ENCODE measurements at places on chromosomes 1 and 21.
A peak's percentile ranks its signal among the peaks of the same experiment; 100 is the strongest.

DNA sequence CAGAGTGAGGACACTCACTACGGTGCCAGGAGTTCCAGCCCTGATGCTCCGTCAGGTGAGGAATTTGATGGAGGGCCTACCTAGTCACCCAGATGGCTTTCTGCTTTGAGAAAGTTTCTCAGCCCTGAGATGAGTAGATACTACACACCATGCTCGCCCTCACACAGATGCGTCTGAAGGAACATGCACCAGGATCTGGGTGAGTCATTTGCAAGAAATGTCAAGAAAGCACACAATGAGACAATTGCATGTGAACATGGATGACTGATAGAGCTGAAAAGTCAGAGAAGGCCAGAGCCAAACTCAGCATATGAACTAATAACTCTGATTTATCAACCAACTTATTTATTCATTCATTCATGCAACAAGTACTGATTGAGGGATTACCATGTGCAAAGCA, 483.9 kb downstream of the OMA1 start:
- no peak for DNase-seq

DNA sequence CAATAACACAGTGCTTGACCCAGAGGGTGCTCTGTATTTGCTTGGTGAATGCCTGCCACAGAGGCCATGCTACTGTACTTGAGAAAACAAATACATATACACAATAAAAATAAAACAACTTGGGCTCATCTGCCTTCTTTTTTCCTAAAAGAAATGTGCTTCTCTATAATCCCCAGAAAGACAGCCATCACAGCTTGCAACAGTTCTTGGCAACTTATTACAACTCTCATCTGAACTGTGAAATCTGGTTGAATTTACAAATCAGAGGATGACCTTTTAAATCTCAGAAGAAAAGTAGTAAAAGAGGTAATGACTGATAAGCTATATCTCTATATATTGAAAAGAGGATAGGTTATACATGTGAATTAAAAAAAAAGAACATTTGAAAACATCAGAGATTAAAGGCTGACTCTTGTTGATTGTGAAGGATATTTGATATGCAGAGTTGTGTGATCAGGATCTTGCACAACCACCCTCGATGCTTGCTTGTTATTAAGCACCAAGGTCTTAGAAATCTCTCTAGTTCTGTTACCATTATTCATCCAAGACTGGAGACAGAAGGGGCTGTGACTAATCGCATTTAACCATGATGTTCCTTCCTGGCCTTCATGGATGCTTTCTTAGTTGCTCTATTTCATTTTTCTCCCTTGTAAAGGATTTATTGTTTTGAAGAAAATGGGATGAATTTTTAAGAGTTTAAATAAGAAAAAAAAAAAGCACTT, 213.4 kb downstream of the APP start:
- DNase-seq, result no peak

GRCh38 chr1:1873186-1873585, 17.7 kb downstream of the GNB1 start:
- no peak for DNase-seq

DNA sequence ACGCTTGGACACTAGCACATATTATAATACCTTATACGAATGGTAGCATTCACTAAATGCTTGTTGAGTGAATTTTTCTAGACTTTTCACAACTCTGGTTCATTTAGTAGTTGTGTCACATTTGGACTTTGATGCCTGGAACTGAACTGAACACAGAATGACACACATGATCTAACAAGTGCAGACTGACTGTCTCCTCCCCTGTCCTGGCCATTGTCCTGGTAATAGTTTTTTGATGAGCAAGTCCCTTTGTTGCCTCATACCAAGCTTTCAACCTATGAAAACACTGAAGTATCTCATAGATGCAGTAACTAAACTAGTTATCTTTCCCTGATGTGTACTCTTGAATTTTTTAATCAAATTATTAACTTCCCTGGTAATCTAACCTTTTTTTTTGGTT, 66.4 kb downstream of the LRRC8D start:
- no peak for DNase-seq

DNA sequence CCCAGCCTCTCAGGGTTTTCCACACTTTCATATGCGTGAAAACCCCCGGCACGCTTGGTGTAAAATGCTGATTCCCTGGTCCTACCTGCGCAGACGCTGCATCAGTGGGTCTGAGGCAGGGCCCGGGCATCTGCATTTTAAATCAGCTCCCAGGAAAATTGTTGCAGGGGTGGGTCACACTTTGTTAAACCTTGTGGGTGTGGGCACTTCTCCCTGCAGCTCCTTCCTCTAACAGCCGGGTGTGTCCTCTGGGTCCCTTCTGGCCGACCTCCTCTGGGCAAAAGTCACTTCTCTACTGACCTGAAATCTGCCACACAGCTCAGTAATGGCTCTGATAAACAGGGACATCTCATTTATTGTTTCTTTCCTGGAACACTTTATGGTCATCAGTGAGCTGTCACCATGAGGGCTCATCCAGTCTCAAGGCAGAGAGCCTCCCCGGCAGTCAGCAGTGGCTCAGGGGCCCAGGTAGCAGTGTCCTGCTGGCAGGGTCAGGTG, 52.8 kb upstream of the TMPRSS2 start:
- DNase-seq, result no peak

DNA sequence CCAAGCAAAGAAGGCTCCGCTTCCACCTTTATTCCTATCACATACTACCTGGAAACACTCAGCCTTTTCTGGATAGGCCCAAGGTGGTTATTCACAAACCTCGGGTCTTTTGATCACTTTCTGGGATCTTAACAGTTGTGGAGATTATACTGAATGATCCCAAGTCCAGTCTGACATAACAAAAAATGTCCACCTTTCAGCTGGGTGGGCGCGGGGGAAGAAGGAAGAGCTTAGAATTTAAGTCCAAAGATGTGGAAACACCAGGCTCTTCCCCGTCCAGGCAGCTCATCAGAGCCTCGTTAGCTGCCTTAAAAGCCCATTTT, 338 bp upstream of the C1orf53 start:
- no peak for DNase-seq

GRCh38 chr21:33899199-33899598, 16.4 kb downstream of the ATP5PO start:
- no peak for DNase-seq

DNA sequence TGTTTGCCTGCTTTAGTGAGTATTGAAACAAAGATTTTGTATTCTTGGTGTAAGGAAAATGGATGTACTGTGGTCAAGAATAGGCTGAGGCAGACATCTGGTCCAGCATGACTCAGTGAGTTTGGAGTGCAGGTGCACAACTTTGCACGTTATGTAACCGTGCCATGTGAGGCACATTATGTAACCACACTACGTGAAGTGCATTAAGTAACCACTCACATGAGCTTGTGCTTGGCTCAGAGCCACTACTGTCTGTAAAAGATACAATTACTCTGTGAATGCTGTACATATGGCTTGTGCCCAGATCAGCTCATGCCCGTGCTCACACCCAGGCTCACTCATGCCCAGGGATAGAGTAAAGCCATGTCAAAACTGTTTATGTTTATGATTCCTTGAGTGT, 216.8 kb downstream of the CTH start:
- no peak for DNase-seq

- no peak for DNase-seq
Observed at GRCh38 chr1:169318536-169319244, 48.9 kb downstream of the NME7 start.

GRCh38 chr1:167599957-167600581, 30.0 kb upstream of the RCSD1 start:
- DNase-seq, result no peak

DNA sequence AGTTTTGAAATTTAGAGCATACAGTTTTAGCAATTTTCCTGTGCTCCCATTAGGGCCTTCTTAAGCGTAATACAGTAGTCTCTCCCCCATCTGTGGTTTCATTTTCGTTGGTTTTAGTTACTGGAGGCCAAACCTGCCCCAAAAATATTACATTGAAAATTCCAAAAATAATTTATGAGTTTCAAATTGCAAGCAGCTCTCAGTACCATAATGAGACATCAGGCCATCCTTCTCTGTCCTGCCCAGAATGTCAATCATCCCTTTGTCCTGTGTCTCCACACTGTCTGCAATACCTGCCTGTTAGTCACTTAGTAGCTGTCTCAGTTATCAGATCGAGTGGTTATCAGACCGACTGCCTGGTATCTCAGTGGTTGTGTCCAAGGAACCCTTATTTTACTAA, 45.4 kb downstream of the ADSS2 start:
- no peak for DNase-seq

- no peak for DNase-seq
Observed at GRCh38 chr1:56585985-56586384, 6.6 kb upstream of the PLPP3 start.

- DNase-seq, result no peak
Observed at GRCh38 chr1:206422525-206422924, 47.8 kb upstream of the IKBKE start.

- DNase-seq, result no peak
Observed at GRCh38 chr1:224113545-224113917, 380 bp upstream of the FBXO28 start.

- DNase-seq, result peak; percentile 20
Observed at GRCh38 chr1:231603598-231604275, 22.9 kb upstream of the DISC1 start.

GRCh38 chr1:212107481-212107880, 71.9 kb downstream of the DTL start:
- DNase-seq, result no peak

GRCh38 chr1:12275370-12275769, 45.5 kb downstream of the VPS13D start:
- no peak for DNase-seq

DNA sequence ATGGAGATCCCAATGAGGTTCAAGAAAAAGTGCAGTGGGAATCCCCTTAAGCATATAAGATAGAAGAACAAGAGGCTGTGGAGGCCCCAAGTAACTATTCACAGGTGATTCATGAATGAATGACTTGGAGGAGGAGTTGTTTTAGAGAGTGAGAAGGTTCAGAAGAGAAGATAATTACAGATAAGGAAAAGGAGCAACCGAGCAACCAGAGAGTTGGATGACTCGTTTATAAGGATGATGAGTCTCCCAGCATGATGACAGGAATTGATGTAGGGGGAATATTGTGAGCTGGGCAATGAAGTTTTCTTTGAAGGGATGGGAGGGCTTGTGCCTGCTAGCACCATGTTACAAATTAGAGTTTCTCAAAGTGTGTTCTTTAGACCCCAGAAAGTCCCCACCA, 9.8 kb downstream of the C8A start:
- DNase-seq, result no peak

- DNase-seq, result no peak
Observed at GRCh38 chr1:208781391-208782045, 537.3 kb upstream of the PLXNA2 start.

DNA sequence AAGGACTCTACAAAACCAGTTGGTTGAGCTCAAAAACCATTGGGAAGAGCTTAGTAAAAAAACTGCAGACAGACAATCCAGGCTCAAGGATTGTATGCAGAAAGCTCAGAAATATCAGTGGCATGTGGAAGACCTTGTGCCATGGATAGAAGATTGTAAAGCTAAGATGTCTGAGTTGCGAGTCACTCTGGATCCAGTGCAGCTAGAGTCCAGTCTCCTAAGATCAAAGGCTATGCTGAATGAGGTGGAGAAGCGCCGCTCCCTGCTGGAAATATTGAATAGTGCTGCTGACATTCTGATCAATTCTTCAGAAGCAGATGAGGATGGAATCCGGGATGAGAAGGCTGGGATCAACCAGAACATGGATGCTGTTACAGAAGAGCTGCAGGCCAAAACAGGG, 104.0 kb upstream of the BMP8A start:
- no peak for DNase-seq

GRCh38 chr21:46556802-46557201, 48.1 kb downstream of the S100B start:
- DNase-seq, result no peak

GRCh38 chr1:213171711-213172110, 120.7 kb downstream of the RPS6KC1 start:
- no peak for DNase-seq

- no peak for DNase-seq
Observed at GRCh38 chr1:118688891-118689290, 299.3 kb downstream of the TBX15 start.

DNA sequence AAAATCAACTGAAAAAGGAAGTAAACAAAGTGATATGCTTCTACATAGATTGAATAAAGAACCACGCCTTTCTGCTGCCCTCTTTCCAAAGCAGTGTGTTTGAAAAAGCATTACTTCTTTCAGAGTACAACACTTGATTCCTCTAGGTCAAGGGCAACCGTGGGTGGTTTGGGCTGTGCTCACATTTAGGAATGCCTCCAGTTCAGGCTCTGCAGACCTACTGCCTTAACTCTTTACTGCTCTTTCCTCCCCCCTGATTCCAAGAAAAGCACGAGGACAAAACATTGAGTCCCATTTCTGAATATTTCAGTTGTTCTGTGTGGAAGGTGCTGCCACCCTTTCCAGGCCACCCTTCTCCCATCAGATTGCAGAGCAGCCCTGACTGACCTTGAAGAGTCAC, 45.2 kb downstream of the ADAMTS1 start:
- no peak for DNase-seq

GRCh38 chr21:27062443-27062842, 95.6 kb upstream of the ADAMTS5 start:
- DNase-seq, result no peak

- no peak for DNase-seq
Observed at GRCh38 chr1:240404286-240404685, 207.7 kb downstream of the GREM2 start.

GRCh38 chr1:229156872-229157271, 114.0 kb upstream of the RAB4A start:
- DNase-seq, result no peak

DNA sequence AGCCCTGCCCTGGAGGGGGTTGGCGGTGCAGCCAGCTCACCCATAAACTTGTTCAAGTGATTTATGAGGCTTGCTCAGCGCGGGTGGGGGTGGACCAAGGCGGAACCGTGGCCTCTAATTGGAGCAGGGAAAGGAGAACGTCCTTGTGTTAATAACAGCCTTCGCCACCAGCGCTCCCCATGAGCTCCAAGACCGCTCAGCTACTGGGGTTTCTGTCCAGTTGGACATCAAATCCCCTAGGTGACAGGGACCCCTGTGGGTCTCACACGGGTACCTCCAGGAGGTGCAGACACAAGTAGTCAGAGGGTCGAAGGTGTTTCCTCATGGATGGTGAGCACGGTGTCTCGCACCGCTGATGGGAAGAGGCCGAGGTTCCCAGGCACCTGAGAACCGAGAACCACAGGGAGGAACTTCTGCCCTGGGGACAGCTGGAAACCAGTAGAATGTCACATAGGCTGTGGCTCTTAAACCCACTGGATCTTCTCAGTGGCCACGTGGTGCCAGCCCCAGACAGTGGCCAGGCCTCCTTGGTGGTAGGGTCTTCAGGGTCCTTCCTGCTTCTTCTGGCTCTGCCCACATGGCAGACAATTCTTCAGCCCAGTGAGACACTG, 3.7 kb upstream of the ACTRT2 start:
- DNase-seq, result no peak

DNA sequence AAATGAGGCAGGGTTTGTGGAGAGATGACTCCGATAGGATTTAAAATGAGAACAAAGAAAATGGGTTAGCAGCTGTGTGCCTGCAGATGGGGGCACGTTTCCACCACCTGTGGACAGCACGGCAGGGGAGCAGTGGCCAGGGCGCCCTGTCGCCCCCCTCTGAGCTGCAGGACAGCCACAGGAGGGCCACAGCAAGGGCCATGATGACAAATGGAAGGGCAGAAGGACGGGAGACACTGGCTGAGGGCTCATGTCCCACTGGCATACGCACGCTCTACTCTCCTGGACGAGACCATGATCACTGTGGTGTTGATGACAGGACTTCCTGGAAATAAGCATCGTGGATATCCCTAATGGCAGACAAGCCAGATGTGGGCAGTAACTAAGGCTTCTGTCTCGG, 241.0 kb downstream of the SDCCAG8 start:
- peak; percentile 57 for DNase-seq

All from anterior cingulate cortex (tissue), 58 donors.